ENCODE measurements at places on chromosomes 4 and X.

DNA sequence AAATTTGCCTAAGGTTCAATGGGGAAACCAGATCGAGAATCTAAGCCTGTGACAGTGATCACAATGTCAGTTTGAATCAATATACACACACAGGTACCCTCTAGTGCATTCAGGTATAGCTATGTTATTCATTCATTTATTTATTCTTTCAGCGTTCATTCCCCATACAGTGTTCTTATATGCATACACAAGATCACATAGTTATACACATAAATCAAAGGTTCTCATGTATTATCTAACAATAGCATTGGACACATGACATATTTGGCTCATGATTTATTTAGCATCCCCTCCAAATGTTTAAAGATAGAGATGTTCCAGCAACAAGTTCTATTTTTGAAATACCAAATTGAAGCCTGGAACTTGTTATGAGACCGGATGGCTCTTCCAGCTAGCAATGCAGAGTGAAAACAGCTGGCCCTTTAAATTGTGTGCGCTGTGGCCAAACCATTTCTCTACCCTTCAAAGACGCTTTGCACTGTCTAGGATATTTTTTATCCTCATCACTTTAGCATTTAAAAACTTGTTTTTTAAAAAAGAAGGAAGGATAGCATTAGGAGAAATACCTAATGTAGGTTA, 131.0 kb downstream of the ATXN3L start:
- DNase-seq: no peak

GRCh38 chr4:107793996-107794395, 30.7 kb upstream of the SGMS2 start:
- DNase-seq: no peak

- DNase-seq: no peak
Measured at GRCh38 chr4:5043579-5043978, 7.7 kb upstream of the STK32B start.

- DNase-seq: no peak
Measured at GRCh38 chr4:59805176-59805575, 1395.0 kb upstream of the ADGRL3 start.

GRCh38 chrX:49228185-49228584, 5.0 kb downstream of the CACNA1F start:
- DNase-seq: no peak

- DNase-seq: no peak
Measured at GRCh38 chr4:186144946-186145569, 40.6 kb downstream of the FAM149A start.

GRCh38 chrX:48616576-48616975, 19.3 kb downstream of the WDR13 start:
- no peak for DNase-seq

DNA sequence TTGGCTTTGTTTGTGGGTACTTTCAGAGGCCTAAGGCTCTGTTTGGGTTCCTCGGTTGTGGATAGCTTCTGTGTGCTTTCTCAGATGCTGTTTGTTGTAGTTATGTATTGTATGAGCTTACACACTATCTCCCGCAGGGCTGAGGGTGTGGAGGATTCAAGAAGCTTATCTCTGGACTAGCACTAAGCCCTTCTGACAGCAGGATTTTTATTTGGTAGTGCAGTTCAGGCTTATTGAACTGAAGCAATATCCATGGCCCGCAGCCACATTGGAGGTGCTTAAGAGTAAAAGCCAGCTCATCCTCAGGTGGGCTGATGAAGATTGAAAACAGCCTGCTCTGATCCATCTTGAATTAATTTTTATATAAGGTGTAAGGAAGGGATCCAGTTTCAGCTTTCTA, 128.2 kb downstream of the RASGEF1B start:
- no peak for DNase-seq

GRCh38 chr4:81839347-81840042, 367.8 kb upstream of the RASGEF1B start:
- no peak for DNase-seq

DNA sequence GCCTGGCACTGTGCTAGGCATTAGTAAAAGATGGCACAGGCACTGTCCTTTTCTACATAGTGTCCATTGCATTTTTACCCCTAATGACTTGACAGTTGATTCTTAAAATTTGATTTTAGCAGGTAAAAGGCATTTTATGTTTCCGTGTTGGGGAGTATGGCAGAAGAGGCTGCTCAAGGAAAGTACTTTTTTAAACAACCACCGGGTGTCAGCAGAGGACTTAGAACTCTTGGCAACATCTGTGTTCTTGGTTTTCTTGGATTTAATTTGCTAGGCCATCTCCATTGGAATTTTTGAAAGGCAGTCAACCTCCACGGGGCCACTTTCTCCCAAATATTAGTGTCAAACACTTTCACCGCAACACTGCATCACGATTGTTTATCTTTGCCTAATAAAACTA, 102.9 kb downstream of the TSPAN7 start:
- DNase-seq: no peak

- DNase-seq: no peak
Measured at GRCh38 chrX:149830192-149830873, 48.6 kb downstream of the MAGEA9 start.

DNA sequence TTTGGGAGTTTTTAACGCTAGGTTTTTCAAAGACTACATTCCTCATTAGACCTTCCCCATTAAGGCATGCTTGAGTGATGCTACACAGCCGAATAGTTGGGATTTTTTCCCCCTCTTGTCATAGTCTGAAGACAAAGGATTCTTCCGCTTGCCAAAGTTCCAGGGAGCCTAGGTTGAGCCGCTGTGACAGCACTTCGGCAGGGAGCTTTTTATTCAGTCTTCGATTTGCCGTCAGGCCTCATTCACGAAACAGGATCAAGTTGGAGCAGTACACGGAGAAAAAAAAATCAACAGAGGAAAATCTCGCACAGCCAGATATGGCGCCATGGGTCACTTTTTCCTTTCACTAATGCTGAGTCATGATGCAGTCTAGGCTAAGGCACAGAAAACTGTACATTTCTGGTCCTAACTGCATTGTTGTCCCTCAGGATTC, 24.3 kb downstream of the SHROOM3 start:
- DNase-seq: no peak

DNA sequence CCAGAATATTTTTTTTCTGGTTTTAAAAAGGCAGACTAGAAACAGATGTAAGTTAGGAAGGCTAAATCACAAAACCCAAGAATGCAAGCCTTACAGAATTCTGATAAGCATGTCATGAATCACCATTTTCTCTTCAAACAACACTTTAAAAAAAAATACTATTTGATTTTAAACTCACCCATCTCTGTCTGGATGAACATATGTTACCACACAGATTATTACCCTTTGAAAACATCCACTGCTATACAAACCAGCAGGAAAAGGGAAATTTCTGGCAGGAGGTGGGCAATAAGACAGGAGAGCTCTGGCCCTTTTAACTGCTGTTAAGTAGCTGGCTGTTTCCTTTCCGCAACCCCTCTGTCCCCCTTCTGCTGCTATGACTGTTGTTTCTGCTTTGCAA, 317.7 kb upstream of the NOCT start:
- no peak for DNase-seq

DNA sequence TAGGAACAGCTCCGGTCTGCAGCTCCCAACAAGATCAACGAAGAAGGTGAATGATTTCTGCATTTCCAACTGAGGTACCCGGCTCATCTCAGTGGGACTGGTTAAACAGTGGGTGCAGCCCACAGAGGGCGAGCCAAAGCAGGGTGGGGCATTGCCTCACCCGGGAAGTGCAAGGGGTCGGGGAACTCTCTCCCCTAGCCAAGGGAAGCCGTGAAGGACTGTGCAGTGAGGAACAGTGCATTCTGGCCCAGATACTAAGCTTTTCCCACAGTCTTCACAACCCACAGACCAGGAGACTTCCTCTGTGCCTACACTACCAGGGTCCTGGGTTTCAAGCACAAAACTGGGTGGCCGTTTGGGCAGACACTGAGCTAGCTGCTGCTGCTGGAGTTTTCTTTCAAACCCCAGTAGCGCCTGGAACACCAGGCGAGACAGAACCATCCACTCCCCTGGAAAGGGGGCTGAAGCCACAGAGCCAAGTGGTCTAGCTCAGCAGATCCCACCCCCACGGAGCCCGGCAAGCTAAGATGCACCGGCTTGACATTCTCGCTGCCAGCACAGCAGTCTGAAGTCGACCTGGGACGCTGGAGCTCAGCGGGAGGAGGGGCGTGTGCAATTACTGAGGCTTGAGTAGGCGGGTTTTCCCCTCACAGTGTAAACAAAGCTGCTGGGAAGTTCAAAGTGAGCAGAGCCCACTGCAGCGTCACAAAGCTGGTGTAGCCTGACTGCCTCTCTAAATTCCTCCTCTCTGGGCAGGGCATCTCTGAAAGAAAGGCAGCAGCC, 84.6 kb downstream of the THOC2 start:
- DNase-seq: no peak

- no peak for DNase-seq
Measured at GRCh38 chr4:128009428-128009827, 44.2 kb downstream of the ABHD18 start.

GRCh38 chrX:147848543-147849443, 62.9 kb upstream of the FMR1 start:
- DNase-seq: no peak

GRCh38 chrX:115297189-115297588, 7.7 kb downstream of the LUZP4 start:
- DNase-seq: no peak

DNA sequence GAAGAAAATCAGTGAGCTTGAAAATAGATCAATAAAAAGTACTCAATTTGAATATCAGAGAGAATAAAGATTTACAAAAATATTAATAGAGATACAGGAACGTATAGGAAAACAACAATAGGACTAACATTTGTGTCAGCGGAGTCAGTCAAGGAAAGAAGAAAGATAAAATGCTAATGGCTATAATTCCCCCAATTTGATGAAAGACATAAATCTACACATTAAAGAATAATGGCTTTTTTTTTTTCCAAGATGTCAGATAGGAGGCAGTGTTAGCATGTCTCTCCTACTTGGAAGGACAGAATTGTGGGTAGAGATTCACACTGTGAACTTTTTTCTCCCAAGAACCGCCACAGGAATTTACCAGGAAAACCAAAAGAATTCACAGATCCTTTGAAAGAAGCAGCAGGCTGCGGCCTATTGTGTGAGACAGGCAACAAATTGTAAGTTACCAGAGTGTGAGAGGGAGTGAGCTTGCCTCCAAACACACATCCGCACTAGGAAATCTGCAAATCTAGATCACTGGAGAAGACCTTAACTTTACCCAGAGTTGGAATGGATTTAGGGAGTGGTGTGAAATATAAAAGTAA, 249.9 kb downstream of the PRDM5 start:
- DNase-seq: no peak

GRCh38 chr4:105327956-105328355, 145.9 kb downstream of the PPA2 start:
- no peak for DNase-seq

DNA sequence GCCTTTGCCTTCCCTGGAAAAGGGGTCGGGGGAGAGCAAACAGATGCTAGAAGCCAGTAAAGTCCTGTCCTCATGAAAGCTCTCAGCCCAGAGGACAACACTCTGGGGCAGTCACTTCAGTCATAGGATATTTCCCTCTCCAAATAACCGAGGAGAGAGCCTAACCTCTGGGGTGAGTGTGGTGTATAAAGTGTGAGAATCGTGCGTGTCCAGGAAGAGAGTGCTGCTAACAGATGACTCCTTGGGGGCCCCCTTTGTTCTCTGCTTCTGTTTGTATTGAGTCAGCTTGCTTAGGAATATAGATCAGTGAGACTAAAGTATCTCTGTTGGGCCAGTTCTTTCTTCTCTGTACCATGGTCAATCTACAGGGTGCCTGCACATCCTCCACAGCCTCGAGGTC, 247.2 kb downstream of the PALLD start:
- DNase-seq: no peak

DNA sequence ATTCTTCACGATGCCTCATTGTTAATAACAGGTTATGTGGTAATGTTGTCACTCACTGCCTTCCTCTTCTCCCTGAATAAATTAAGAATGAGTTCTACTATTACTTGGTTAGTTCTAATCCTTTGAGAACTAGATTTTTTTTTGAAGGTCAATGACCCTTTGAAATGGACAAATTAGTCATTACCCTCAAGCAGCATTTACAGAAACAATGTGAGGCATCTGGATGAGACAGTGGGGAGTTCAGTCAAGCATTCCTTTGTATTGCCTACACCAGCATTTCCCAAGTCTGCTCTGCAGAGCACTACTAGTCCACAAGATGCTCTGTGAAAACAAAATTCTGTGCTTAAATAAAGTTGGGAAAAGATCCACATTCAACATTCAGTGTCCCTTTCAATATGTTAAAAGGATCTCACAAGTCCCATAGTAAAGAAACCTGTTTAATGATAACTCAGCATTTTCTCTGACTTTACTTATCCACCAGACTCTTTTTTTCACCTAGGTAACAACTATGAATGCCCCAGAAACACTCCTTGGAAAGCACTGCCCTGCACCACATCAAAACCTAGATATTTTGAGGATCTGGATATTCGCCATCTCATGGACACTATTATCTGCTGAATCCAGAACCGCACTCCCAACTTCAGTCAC, 60.6 kb downstream of the CHRDL1 start:
- no peak for DNase-seq

DNA sequence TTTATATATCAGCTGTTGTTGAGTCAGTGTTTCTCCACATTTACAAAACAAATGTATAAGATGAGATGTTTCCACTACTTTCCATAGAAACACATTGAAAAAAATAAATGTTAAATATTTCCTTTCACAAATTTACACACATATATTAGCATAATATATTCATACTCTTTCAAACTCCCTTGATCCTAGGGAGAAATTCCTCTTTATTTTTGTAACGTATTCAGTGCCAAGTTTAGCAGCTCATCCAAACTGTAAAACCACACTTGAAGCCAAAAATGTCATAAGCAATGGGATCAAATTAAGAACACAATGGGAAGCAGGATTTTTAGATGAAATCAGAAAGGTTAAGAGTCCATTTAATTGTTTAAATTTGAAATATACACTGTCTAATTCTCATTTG, 381.1 kb upstream of the MAD2L1 start:
- DNase-seq: no peak

DNA sequence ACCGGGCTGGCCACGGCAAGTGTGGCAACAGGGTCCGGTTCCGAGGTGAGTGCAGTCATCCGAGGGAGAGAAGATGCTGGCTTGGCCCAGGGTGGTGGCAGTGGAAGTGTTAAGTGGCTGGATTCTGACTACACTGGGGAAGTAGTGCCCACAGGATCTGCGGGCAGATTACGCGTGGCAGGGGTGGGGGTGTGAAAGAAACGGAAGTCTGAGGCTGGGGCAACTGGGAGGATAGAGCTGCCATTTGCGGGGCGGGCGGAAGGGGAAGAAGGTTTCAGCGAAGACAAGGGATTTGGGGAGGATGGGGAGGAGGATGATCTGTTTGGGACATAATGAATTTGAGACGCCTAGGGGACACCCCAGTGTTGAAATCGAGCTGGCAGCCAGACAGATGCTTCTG, 5.3 kb downstream of the RS1 start:
- DNase-seq: no peak

DNA sequence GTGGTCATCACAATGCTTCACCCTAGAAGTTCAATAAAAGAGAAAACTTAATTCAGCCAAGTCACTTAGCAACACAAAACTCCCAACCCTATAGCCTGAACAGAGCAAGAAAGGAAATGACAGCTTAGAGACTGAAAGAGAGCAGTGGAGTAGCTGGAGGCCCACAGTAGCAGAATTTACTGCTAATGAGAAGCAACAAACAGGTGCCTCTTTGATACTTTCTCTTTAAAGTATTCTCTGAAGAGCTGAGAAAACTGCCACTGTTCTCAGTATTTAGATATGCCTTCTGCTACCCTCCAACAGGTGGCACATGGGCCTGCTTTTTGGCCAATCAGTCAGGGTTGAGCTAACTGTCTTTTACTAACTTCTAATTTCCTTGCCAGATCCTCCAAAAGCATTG, 240.0 kb downstream of the GPC3 start:
- no peak for DNase-seq
